ENCODE measurements at places on chromosomes 7 and 10.

DNA sequence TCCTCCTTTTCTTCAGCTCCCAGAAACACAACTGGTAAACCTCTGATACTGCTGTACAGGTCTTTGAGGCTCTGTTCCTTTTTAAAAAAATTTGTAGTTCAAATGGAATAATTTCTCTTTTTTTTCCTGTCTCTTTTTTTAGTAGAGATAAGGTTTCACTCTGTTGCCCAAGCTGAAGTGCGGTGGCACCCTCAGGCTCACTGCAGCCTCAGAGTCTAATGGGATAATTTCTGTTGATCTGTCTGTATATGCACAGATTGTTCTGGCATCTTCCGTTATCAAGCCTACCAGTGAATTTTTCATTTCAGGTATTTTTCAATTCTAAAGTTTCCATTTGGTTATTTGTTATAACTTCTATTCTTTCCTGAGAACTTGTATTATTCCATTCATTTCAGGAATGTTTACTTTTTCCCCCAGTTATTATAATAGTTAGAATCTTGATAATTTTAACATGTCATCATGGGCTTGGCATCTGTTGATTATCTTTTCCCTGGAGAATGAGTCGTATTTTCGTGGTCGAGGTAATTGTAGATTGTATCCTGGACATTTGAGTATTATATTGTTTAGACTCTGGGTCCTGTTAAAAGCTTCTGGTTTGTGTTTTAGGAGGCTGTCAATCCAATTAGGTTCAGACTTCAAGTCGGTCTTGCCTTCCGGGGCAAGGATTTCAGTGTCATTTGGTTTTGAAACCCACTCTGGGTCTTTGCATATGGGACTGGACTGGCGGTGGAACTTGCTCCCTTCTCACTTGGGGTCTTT lies 24.5 kb downstream of the CRCP start:
- no peak for DNase-seq

DNA sequence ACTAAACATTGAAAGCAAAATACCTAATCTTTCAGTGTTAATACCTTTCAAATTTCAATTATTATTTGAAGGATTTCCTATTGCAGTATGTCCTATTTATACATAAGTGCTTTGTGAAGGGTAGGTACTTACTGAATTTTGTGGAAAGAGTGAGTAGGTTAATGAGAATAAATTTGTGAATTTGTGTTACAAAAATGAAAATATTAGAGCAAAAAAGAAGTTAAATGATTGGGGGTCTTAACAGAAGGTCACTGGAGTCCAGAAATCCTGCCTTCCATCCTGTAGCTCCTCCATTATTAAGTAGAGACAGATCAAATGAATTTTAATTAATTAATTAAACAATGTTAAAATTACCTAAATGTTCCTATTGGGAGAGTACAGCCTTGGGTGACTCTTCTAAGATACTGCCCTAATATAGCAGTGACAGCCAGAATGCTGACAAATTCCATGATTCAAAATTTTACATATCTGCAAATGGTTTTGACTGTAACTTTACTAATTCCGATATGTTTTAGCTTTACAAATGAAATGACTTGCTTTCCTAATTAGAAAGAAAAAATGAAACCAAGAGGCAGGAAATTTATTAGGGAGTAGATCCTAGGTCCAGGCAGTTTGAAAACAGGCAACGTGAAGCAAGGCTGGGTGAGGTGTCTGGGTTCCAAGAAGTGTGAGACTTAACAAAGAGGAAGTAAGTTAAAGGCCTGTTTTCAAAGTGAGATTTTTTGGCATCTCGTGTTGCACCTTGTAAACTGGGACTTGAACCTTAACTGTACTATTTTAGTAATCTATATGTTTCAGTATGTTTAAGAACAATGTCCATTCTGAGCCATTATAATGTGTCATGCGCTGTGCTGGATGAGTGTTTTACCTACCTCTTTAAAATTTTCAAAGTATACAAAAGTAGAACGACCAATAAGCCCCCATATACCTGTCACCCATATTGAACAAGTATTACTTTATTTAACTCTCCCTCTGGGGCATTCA lies 1.5 kb downstream of the PIK3CG start:
- no peak for DNase-seq

- DNase-seq = no peak
Measured at GRCh38 chr7:30920584-30921539, 9.2 kb downstream of the AQP1 start.

DNA sequence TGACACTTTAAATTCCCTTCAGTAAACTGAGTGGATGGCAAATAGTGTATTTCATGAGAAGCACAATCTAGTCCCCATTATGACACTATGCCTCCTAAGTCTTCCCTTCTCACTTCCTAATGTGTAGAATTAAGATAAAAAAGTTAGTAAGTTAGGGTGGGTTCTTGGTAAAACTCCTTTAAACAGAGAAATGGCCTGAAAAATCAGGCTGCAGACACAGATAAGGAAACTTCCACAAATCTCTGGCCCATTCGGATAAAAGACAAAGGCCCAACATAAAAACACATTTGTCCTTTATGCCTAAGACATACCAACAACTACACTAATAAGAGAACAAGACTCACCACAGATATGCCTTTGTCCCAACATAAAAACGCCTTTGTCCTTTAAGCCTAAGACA lies 21.5 kb downstream of the AKR1C8 start:
- DNase-seq = no peak

- no peak for DNase-seq
Measured at GRCh38 chr10:102220612-102221011, 5.5 kb upstream of the ELOVL3 start.

DNA sequence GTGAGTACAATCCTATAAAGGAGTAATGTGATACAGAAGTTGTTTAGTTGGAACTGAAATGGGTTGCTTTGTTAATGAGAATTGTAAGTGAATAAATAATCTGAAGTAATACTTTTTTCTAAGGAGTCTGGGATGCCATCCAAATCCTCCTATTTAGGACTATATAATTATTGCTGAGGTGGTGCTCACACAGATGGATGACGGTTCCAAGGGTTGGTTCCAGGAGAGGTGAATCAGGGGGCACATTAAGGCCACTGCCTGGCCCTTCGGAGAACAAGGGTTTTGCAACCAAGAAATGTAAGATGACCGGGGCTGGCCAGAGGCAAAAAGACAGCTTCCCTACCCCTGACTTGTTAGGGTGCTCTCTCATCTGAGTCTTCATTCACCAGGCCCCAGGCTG lies 352.7 kb downstream of the PHTF2 start:
- DNase-seq = no peak

DNA sequence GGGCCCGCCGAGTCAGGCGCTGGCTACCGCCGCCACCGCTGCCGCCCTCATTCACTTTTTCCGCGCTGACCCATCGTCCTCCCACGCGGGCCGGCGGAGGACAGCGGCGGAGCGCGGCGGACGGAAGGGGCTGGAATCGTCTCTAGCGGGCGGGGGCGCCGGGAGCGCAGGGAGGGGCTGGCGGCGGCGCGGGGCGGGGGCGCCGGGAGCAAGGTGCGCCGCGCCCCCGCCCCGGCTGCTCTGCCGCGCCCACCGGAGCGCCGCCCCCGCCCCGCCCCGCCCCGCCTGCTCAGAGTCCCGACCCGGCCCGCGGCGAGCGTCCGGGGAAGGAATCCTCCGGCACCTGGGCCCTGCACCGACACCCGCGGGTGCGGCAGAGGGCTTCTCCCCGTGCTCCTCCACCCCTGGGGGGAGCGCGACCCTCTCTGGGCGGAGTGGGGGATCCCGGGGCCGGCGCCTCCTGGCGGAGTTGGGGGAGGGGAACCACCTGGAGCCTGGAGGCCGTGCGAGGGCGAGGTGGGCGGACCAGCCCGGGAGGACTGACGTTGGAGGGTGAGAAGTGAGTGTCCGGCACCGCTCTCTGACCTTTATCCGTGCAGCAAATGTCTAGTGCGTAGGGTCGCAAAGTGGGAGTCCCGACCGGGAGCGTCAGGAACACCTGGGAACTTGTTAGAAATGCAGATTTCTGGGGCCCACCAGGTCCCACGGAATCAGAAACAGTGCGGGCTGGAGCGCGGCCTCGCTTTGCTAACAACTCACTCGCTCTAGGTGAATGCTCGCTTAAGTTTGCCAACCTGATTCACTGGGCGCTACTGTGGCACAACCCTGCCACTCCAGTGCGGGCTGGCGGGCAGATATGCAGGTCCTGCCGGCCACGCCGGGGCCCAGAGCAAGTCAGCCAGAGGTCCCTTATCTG lies at the start of gene COBL:
Gene COBL, minus strand, starts transcription at position 144 of the 916 bp plus-strand sequence. CDS start 176 bp downstream, outside the sequence.
- no peak for DNase-seq
